ENCODE measurements at places on chromosomes 7 and 10. TPM values are rescaled to one million over a fixed set of nuclear protein-coding genes. Genes with fewer than 3 reads are reported as not detected.

HYAL4 gene
- not detected for total RNA-seq

AGR2 gene
- not detected for total RNA-seq

LIPK gene
- not detected for total RNA-seq

SLC16A9 gene
- total RNA-seq = 1.2 TPM

CPXM2 gene
- 17.0 TPM for total RNA-seq

ZNF282 gene
- 13.3 TPM for total RNA-seq

CHAT gene
- total RNA-seq = not detected

EN2 gene
- total RNA-seq = 0.08 TPM

CPN1 gene
- total RNA-seq = not detected

BAIAP2L1 gene
- 2.4 TPM for total RNA-seq

NXPH1 gene
- not detected for total RNA-seq

CALML3 gene
- not detected for total RNA-seq

CNNM2 gene
- total RNA-seq = 3.9 TPM

CYP2C19 gene
- 0.15 TPM for total RNA-seq

FAM241B gene
- total RNA-seq = 3.7 TPM

H2BK1 gene
- total RNA-seq = not detected

CALCR gene
- total RNA-seq = 0.09 TPM

MYH16 gene
- total RNA-seq = not detected

AKR1C8 gene
- not detected for total RNA-seq

C7orf57 gene
- total RNA-seq = not detected

CLCN1 gene
- total RNA-seq = not detected

CDK1 gene
- 1.5 TPM for total RNA-seq

EPHB4 gene
- 27.5 TPM for total RNA-seq

MSMB gene
- total RNA-seq = not detected

EFCAB10 gene
- total RNA-seq = not detected

UCN3 gene
- total RNA-seq = not detected

TMEM196 gene
- total RNA-seq = not detected

Measured in left cardiac atrium (tissue), 4 donors.